LNCaP clone FGC (cell line): ENCODE measurements at places on chromosomes 6 and 20.

DNA sequence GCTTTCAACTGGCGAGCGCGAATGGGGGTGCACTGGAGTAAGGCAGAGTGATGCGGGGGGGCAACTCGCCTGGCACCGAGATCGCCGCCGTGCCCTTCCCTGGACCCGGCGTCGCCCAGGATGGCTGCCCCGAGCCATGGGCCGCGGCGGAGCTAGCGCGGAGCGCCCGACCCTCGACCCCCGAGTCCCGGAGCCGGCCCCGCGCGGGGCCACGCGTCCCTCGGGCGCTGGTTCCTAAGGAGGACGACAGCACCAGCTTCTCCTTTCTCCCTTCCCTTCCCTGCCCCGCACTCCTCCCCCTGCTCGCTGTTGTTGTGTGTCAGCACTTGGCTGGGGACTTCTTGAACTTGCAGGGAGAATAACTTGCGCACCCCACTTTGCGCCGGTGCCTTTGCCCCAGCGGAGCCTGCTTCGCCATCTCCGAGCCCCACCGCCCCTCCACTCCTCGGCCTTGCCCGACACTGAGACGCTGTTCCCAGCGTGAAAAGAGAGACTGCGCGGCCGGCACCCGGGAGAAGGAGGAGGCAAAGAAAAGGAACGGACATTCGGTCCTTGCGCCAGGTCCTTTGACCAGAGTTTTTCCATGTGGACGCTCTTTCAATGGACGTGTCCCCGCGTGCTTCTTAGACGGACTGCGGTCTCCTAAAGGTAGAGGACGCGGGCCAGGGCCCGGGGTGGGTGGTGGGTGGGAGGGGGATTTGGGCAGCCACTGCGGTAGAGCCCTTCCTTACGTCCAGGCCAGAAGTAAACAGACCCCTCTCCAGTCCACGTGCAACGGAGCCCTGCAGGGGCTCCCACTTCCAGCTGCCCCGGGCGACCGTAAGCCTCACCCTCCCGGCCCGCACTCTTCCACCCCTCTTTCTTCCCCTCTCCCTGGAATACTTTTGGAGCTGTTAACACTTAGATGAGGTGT lies 998 bp downstream of the BMP2 start:
- no peak for DNase-seq

DNA sequence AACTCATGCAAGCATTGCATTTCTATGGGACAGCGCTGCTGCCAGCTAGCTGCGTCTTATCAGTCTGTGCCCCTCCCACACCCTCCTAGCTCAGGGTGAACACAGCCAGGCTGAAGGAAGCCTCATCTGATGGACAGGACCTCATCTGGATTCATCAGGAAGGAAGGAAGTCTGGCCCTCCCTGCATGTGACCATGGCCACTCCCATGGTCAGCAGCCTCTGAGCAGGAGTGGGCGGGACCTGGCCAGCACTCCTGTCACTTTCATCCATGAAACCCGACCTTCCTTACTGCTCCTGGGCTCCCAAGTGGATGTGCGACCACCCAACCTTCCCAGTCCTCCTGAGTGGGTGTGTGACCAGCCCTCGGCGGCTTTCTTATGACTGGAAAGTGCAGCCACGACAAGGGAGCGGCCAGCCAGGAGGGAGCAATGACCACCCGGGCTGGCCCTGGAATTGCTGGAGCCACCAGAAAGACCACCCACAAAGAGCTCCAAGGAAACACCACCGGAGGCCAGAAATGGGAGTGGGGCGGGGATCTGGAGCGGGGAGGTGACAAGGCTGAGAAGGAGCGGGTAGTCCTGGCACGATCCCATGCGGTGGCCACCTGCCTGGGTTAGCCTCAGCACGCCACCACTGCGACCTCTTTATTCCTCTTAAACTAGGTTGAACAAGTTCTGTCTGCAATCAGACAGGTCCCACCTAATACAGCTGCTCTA lies 241.2 kb downstream of the TTLL2 start:
- DNase-seq, result no peak

GRCh38 chr20:62985444-62985778 lies 21.4 kb downstream of the BHLHE23 start:
- DNase-seq, result no peak

DNA sequence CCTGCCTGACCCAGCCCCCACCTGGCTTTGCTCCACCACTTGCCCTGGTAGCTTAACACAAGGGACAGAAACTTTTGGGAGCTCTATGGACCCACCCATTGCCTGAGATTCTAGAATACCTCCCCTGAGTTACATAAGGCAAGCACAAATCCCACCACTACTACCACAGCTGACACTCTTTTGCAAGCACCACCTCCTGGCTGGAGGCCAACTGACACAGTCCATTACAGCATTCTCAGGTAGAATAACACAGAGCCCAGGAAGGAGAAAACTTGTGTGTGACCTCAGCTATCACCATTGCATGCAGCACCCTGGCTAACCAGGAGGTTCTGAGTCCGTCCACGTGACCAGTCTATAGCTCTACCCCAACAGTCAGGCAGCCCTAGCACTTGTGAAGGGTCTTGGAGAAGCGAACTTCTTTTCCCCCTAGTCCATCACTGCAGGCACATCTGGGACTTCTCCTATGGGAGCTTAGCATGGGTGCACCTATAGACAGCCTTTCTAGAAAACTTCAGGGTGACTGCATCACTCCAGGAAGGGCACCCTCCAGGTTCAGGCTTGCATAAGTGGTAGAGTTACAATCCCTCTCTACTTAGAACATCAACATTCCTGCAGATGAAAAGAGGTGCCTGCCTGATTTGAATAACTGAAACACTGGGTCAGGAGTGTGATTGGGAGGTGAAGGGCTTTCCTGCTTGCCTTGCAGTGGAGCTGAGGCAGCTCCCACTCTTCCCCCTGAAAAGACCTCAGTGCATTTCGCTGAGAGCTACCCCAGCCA lies 30.1 kb downstream of the CITED2 start:
- DNase-seq, result no peak

- DNase-seq, result no peak
These were observed 40.5 kb downstream of the SCP2D1 start for GRCh38 chr20:18853946-18854646.

GRCh38 chr6:130252527-130253237 lies 29.9 kb upstream of the SAMD3 start:
- DNase-seq, result no peak
